Pulmonary artery endothelial cell (primary cell): ENCODE measurements at places on chromosomes 3 and 15.

DNA sequence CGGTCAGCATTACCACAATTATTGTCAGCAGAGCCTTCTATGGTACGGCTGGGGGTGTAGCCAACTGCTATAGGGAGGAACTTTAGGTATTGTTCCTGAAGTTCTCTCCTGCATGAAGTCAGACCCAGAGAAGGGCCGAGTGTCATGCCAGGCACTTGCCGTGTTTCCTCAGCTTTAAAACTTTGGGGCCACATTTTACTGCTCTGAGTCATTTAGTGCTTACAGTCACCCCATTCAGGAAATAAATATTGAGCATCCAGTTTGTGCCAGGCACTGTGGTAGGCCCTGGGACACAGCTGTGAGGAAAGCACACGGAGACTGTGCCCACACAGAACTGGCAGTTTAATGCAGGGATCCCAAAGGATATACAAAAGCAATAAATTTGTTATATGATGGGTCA lies 54.5 kb upstream of the APEH start:
- DNase-seq, result no peak

DNA sequence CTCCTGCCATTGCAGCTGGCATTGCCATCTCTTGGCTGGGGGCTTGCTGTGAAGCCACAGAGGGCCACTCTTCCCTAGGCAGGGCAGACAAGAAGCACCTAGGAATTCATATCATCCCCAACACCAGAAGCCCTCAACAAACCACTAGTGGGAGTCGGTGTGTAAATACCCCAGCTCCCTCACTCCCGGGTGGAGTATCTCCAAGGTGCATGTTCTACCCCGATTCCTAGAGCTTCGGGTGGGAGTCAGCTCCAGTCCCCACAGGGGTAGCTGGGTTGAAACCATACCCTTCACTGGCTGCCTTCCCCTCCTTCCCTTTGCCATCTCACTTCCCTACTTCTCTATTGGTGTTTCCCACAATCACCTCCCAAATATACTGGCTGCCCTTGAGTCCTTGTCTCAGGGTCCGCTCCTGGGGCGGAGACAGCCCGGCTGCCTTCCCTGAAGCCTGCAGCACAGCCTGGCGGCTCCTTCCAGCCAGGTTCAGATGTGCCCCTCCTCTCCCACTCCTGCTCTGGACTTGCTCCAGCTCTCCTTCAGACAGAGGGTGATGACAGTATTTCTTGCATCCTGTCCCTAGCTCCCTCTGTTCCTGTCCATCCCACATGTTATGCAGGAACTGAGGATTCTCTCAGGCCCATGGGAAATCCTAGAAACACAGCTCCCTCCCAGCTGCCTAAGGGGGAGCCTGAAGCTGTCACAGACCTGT lies 33.3 kb downstream of the FAM3D start:
- no peak for DNase-seq

- DNase-seq, result no peak
These were observed 20.2 kb upstream of the PPM1L start for GRCh38 chr3:160735826-160736225.

GRCh38 chr3:31469385-31469784 lies 63.3 kb upstream of the STT3B start:
- no peak for DNase-seq

DNA sequence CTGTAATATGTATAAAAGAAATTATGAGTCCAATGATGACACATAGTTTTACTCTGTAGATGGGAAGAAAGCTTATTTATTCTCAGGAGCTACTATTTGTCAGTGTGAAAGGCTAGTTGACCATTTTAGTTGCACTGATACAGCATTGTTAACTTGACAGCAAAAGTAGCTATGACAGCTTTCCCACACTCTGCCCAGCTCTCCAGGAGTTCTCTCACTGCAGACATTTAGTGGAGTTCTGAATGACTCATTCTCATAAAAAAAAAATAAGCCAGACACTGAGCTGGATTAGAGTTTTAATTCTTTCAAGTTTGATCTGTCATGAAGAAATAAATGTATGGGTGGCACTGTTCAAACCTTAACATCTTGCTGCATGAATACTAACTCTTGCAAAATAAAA lies 77.2 kb upstream of the CFAP20DC start:
- DNase-seq, result no peak

DNA sequence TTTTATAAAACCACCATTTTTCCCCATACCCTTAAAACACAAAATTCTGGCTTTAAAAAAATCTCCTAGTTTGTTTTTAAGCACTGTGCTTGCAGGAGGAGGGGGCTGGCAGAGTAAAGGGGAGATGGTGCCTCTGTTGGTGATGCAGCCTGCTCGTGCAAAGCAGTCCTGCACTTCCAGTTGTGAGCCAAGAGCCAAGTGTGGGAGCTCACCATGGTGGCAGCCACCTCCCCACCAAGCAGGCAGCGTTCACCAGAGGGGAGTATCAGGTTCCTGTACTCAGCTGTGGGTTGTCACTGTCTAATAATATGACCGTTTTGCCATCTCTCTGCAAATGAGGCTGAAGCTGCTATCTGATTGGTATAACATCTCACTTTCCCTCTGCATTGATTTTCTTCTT lies 164.8 kb downstream of the SYNPR start:
- no peak for DNase-seq

- no peak for DNase-seq
These were observed 53.8 kb upstream of the PIK3CB start for GRCh38 chr3:138888560-138888959.

DNA sequence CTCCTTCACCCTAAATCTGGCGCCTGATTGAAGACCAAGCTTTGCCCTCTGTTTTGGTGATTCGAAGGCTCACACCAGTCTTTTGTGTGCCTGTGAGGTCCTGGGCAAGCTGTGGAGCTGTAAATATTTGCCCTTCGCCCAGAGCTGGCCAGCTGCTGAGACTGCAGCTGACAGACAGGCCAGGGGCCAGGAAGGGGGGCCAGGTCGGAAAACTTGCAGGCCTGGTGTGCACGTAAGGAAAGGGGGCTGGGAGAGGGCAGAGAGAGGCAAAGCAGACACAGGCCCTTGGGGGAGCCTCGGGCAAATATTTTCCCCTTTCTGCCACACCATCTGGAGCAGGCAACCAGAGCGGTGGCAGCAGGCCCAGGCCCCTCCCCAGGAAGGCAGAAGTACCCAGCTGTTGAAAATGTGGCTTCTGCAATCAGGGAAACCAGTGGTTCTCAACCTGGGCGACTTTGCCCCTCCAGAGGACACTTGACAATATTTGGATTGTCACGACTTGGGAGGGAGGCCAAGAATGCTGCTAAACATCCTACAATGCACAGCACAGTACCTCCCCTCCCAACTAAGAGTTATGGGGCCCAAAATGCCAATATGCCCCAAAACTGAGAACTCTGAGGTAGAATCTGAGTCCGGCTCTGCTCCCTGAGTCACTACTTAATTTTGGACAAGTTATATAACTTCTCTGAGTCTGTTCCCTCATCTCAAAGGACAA lies 2.5 kb downstream of the PDZRN3 start:
- no peak for DNase-seq

- DNase-seq, result no peak
These were observed 1.5 kb upstream of the TTC14 start for GRCh38 chr3:180600473-180600872.

- no peak for DNase-seq
These were observed 166.1 kb downstream of the SSR3 start for GRCh38 chr3:156388497-156389448.

DNA sequence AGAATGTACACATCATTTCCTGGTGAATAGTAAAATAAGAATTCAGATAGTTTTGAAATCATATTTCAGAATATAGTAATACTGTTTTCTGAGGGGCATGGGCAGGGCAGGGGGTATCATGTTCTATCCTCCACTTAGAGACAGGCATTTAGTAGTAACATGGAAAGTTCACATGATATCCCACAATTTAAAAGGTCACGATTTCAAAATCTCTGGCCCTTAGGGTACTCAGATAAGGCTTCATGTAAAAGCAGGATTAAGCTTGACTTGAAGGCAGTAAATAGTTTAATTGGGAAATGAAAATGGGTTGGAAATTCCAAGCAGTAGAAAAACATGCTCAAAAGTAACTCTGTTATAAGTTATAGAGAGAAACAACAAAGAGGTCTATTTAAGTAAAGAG lies 353.2 kb upstream of the AGTR1 start:
- no peak for DNase-seq

DNA sequence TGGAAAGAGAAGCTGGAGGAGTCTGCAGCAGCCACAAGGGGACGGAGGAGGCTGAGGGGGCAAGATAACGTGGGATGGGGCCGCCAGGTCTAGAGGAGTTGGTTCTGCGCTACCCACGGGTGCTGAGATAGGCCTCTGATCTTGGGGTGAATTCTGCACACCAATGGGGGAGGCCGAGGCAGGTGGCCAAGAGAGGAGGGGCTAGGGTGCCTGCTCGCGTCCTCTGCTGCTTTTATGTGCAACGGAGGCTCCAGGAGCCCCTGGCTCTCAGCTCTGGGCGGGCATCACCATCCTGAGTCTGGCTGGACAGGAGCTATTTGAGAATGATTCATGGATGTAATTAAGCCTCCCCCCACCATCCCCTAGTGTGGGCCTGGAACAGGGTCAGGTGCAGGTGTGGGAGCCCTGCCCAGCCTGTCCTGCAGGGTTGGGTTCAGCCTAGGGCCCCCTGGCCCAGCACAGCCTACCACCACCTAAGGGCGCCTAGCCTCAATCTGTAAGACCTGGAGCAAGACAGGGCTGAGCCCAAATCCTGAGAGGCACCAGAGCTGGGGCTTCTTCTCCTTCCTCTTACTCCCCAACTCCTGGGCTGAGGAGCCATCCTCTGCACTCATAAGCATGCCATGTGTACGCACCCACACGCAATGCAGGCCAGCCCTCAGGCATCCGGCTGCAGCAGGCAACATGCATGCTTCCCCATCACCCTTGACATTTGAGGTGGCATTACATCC lies 32.3 kb upstream of the SEMA3F start:
- no peak for DNase-seq

DNA sequence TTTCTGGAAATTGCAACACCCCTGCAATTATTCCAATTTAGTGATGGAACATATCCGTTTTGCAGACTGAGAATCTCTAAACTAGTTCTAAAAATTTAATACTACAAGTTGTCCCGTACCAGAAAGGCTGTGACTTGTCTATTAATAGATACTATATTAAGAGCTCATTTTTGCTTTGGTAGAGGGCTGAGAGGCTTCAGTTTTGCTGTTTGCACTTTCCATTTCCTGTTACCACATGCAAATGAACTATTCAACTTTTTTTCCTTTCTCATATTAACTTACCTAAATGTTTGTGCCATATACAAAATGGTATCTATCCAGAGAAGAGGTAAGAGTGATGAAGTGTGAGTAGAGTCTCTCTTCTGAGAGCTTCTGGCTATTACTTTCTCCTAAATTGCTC lies 101.5 kb upstream of the CRBN start:
- no peak for DNase-seq

DNA sequence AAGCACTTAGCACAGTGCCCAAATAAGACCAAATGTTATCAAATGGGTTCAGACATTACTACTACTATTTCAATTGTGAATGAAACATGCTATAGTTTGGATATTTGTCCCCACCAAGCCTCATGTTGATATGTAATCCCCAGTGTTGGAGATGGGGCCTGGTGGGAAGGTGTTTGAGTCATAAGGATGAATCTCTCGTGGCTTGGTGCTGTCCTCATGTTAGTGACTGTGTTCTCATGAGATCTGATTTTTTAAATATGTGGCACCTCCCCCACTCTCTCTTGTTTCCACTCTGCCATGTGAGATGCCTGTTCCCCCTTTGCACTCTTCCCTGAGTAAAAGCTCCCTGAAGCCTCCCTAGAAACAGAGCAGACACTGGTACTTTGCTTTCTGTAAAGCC lies 148.7 kb upstream of the TGFBR2 start:
- DNase-seq, result no peak

DNA sequence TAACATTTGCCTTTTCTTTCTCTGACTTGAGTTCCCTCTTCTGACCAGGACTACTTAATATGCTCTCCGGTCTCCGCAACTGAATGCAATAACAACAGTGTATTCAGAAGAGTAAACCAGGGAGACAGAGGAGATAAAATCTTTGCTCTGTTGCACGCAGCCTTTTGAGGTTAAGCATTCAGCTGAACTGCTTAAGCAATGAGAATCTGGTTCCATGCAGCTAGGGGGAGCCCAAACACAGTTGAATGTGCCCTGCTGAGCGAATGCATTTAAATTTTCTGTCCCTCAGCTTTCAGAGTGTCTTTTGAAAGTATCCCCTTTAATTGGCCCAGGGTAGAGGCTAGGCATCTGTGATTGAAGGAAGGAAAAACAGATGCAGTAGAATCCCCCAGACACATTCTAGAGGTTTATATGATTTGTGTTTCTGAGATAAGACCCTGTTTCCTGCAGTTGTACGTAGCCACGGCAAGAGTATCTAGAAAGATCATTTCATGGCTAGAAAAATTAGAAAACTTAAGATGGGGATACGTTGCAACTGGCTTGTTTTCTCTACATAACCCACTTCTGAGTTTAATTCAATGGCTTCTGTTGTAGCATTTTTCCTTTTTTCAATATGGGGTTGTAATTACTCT lies 309.6 kb downstream of the TUSC7 start:
- peak; percentile 11 for DNase-seq

- no peak for DNase-seq
These were observed 33.0 kb upstream of the TMEM158 start for GRCh38 chr3:45259133-45259532.

GRCh38 chr15:82931221-82931620 lies 21.3 kb downstream of the HOMER2 start:
- no peak for DNase-seq

GRCh38 chr15:52698514-52698913 lies 19.3 kb upstream of the ATOSA start:
- DNase-seq, result no peak

- DNase-seq, result peak; percentile 37
These were observed 7.5 kb downstream of the CMSS1 start for GRCh38 chr3:99825004-99825640.

DNA sequence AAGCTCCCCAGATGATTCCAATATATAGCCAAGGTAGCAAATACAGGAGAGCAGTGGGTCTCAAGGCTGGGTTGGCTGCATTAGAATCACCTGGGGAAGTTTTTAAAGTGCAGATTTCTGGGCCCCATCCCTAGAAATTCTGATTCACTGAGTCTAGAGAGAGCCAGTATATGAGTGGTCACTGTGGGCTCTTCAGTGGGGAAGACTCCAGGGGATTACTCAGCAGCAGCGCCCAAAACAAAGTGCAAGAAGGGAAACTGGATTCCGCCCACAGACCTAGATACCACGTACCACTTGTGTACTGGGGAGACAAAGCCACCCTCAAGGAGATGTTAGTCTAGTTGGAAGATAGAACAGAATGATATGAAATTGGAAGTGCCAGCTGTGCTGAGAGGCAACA lies 40.0 kb downstream of the NME9 start:
- DNase-seq, result no peak

GRCh38 chr15:98232761-98233160 lies 272.3 kb downstream of the ARRDC4 start:
- DNase-seq, result no peak

- DNase-seq, result no peak
These were observed 53.0 kb upstream of the DAZL start for GRCh38 chr3:16658004-16658924.

DNA sequence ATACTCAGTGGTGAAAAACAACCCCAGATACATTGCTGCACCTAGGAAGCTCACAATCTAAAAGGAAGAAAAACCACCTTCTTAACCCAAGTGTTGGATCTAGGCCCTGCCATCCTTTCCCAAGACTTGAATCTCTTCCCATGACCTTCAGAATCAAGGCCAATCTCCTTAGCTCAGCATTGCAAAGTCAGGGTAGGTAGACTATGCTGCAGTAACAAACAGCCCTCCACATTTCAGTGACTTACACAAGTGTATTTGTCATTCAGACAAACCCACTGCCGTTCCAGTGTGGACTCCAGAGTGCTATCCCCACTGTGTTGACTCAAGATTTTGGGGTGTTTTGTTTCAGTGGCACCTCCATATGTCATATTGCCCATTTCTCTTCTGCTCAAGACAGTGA lies 278.4 kb downstream of the UACA start:
- no peak for DNase-seq
